ENCODE measurements at places on chromosomes 1 and 21. TPM values are rescaled to one million over a fixed set of nuclear protein-coding genes. Genes with fewer than 3 reads are reported as not detected.
A peak's percentile ranks its signal among the peaks of the same experiment; 100 is the strongest.

OR2T2 gene
- total RNA-seq, result not detected

KRTAP10-11 gene
- total RNA-seq, result not detected

RIPK4 gene
- total RNA-seq, result 34.3 TPM

CFHR4 gene
- not detected for total RNA-seq

- DNase-seq, result no peak
These were observed 12.4 kb downstream of the KLHDC8A start for GRCh38 chr1:205344066-205344928.

DNA sequence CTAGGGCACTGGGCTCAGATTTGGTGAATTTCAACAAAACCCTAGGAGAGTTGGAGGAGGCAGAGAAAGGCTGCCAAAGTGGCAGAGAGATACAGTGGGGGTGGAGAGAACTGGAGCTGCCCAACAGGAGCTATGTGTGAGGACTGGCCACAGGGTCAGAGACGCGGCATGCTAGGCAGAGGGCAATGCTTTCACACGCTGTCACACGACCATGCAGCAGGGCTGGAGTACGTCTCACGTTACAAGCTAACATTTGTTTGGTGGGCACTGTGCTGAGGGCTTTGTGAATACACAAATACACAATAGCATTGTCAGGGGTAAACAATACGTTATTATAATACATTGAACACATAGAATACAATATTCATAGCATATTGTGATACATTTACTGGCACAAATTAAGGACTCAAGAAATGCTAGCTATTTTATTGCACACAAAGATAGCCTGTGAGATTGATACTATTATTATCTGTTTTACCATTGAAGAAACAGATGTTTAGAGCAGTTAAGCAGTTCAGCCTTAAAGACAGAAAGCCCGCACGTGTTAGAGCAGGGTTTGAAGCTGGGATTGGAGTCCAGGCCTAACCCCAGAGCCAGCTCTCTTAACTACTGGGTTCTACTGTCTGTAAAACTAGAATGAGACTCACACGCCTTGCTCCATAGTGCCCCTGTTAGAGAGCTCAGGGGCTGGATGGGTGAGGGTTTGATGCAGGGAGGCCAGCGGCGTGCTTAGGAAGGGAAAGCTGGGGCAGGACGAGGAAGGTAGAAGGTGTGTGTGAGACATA, 4.5 kb downstream of the RAB7B start:
- peak; percentile 38 for DNase-seq
